CD4-positive, alpha-beta memory T cell (primary cell): ENCODE measurements at places on chromosomes 12 and 14. TPM values are rescaled to one million over a fixed set of nuclear protein-coding genes. Genes with fewer than 3 reads are reported as not detected.

DNA sequence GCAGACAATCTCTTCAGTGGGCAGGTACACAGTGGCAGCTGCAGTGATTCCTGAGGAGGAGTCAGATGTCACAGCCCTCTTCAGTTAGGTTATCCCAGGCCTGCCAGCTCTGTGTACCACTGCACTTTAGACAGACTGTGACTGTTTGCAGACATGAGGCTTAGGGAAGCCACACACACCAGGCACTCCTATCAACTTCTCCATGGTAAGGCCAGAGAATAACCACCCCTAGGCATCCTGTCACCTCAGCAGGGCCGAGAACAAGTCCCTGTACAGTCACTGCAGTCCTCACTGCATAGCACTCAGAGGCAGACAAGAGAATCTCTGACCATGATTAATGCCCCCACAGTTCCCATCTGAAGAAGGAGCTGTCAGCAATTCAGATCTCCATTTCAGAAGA, 296.5 kb downstream of the GALC start:
- H3K4me3 ChIP-seq, result no peak overlapping the region
- no peak for DNase-seq
- no peaks in the 10 kb centered on the region for H3K27me3 ChIP-seq
- H3K36me3 ChIP-seq, result no peaks in the 10 kb centered on the region
- H3K4me1 ChIP-seq, result no peaks in the 10 kb centered on the region
- H3K27ac ChIP-seq, result no peak overlapping the region

GLIPR1L1 gene
- not detected for total RNA-seq

SLC17A8 gene
- total RNA-seq, result not detected

DNA sequence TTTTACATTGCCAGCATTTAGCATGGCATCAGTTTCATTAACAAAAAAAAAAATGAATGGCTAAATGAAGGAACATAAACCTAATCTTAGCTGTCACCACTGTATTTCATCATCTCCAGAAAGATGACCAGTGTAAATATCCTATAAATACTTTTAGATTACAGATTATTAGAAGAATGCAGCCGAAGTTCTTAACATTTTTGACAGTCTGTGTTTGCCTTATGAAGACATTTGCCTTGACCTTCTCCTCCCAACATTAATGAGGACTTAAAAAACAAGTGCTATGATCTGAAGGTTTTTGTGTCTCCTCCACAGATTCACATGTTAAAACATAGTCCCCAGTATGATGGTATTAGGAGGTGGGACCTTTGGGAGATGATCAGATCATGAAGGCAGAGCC, 253.0 kb downstream of the SNAPC1 start:
- no peaks in the 10 kb centered on the region for H3K4me1 ChIP-seq
- H3K27me3 ChIP-seq, result peaks cover 9% of the 10 kb centered on the region
- no peak overlapping the region for H3K4me3 ChIP-seq
- no peaks in the 10 kb centered on the region for H3K36me3 ChIP-seq
- no peak for DNase-seq
- no peak overlapping the region for H3K27ac ChIP-seq

DNA sequence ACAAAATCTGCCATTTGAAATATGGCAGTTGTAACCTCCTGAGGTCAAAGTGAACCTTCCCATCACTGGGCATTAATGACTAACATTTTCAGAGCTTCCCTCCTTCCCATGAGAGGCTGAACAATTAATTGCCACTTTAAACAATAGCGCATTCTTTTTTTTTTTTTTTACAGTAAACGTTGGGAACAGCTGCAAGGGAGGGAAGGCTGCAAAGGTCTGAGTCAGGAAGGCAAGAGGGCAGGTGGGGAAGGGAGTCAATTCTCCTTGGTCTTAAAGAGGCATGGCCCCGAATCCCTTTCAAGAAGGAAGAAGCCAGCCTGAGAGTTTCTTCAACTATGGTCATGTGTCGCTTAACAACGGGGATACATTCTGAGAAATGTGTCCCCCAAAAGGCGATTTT, 41.0 kb upstream of the PLEKHG3 start:
- no peak for DNase-seq
- no peaks in the 10 kb centered on the region for H3K36me3 ChIP-seq
- H3K4me1 ChIP-seq, result no peaks in the 10 kb centered on the region
- no peaks in the 10 kb centered on the region for H3K27me3 ChIP-seq

NEUROD4 gene
- total RNA-seq, result not detected

KRT80 gene
- not detected for total RNA-seq

GRCh38 chr14:21244544-21244943, 24.7 kb downstream of the HNRNPC start:
- H3K27me3 ChIP-seq, result no peaks in the 10 kb centered on the region
- H3K4me1 ChIP-seq, result peaks cover 83% of the 10 kb centered on the region
- DNase-seq, result no peak
- no peak overlapping the region for H3K4me3 ChIP-seq

DNA sequence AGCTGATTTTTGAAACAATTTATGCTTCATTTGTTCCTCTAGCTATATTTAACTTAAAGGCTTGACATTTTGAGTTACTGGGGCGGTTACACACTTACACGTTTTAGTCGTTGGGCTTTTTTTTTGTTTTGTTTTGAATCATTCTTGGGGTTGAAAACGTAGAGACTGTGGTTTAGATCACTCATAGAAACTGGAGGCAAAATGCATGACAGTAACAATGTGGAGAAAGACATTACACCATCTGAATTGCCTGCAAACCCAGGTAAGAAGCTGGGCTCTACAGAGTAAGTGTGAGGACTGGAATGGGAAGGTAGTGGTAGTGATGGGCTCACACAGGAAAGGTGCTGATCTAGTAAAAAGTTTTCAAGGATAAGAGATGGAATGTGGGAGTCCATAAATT, at the start of gene CLEC2D:
CLEC2D (plus strand) TSS at position 180 of the 400 bp plus-strand sequence; CDS start at position 202, 22 bp downstream.
- peaks cover 70% of the 10 kb centered on the region for H3K4me1 ChIP-seq
- H3K27ac ChIP-seq, result peak within 1 kb of the TSS; percentile 79
- H3K36me3 ChIP-seq, result no peaks in the 10 kb centered on the region
- DNase-seq, result peak; percentile 74
- H3K4me3 ChIP-seq, result peak within 1 kb of the TSS; percentile 74

DNA sequence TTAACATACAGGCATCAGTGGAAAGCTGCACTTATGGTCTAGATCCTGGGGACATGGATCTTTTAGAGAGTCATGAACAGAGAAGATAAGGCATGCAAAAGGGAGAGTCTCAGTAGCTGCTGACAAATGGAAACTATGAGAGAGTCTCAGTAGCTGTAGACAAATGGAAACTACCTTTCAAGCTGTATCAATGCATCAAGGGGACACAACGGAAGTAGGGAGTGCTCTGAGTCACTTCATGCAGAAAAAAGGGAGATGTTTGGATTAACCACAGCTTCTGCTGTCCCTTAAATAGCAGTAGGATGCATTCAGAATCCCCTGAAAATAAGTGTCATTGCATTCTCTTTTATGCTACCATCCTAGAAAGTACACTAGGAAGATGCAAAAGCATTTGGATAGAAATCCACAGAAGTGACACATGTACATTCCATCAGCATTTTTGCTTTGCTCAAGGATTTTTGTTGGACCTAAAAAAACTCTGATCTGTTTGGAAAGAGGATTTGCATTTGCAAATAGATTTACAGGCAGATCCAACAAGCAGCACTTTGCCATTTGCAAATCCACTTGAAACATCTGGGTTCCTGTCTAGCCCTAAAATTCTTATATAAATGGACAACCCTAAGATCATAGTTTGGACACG, 227.5 kb upstream of the LMO3 start:
- no peak for DNase-seq
- no peak overlapping the region for H3K27ac ChIP-seq
- no peaks in the 10 kb centered on the region for H3K4me1 ChIP-seq
- H3K36me3 ChIP-seq, result no peaks in the 10 kb centered on the region
- H3K4me3 ChIP-seq, result no peak overlapping the region

KRT8 gene
- total RNA-seq, result 0.29 TPM
